ENCODE measurements at places on chromosomes 1 and 21. TPM values are rescaled to one million over a fixed set of nuclear protein-coding genes. Genes with fewer than 3 reads are reported as not detected.

The RAB25 gene
- total RNA-seq: not detected

The SYDE2 gene
- total RNA-seq: 1.0 TPM

The LRRC39 gene
- 0.15 TPM for total RNA-seq

The CD52 gene
- total RNA-seq: not detected

The NMNAT2 gene
- total RNA-seq: 0.60 TPM

The GBP4 gene
- 0.05 TPM for total RNA-seq

The ROR1 gene
- 13.1 TPM for total RNA-seq

The AK4 gene
- total RNA-seq: 23.3 TPM

The CFHR1 gene
- total RNA-seq: 0.39 TPM

The DNAJC6 gene
- 4.5 TPM for total RNA-seq

The PLD5 gene
- 1.6 TPM for total RNA-seq

The NUP210L gene
- total RNA-seq: not detected

The SYTL1 gene
- total RNA-seq: 0.68 TPM

The FAM151A gene
- total RNA-seq: not detected

The C1QA gene
- not detected for total RNA-seq

The UBXN10 gene
- total RNA-seq: not detected

The BMP8A gene
- 0.23 TPM for total RNA-seq

The NPHP4 gene
- 5.3 TPM for total RNA-seq

The E2F2 gene
- total RNA-seq: 3.4 TPM

The NTNG1 gene
- not detected for total RNA-seq

The PTGFRN gene
- 18.4 TPM for total RNA-seq

The ANGPTL3 gene
- total RNA-seq: not detected

The NASP gene
- total RNA-seq: 124 TPM

The KRTAP19-2 gene
- not detected for total RNA-seq

The CXADR gene
- 8.2 TPM for total RNA-seq

The RGS13 gene
- not detected for total RNA-seq

The ANGPTL1 gene
- not detected for total RNA-seq

The POLR3GL gene
- total RNA-seq: 9.4 TPM

The KCNK2 gene
- total RNA-seq: 0.22 TPM

The LDLRAD1 gene
- total RNA-seq: not detected

The SSR2 gene
- total RNA-seq: 267 TPM

The LCE3D gene
- total RNA-seq: 0.69 TPM

All from A549 treated with DMSO at 1 μM for 4 hours (cell line).